Upper lobe of left lung (tissue), 6 donors: ENCODE measurements at places on chromosomes 11 and 22. TPM values are rescaled to one million over a fixed set of nuclear protein-coding genes. Genes with fewer than 3 reads are reported as not detected.

MB gene
- 0.46 TPM for total RNA-seq

SNU13 gene
- 70.0 TPM for total RNA-seq

MUC2 gene
- total RNA-seq, result not detected

TENM4 gene
- total RNA-seq, result 3.3 TPM

PKP3 gene
- 86.3 TPM for total RNA-seq

GGT5 gene
- 4.2 TPM for total RNA-seq

DNA sequence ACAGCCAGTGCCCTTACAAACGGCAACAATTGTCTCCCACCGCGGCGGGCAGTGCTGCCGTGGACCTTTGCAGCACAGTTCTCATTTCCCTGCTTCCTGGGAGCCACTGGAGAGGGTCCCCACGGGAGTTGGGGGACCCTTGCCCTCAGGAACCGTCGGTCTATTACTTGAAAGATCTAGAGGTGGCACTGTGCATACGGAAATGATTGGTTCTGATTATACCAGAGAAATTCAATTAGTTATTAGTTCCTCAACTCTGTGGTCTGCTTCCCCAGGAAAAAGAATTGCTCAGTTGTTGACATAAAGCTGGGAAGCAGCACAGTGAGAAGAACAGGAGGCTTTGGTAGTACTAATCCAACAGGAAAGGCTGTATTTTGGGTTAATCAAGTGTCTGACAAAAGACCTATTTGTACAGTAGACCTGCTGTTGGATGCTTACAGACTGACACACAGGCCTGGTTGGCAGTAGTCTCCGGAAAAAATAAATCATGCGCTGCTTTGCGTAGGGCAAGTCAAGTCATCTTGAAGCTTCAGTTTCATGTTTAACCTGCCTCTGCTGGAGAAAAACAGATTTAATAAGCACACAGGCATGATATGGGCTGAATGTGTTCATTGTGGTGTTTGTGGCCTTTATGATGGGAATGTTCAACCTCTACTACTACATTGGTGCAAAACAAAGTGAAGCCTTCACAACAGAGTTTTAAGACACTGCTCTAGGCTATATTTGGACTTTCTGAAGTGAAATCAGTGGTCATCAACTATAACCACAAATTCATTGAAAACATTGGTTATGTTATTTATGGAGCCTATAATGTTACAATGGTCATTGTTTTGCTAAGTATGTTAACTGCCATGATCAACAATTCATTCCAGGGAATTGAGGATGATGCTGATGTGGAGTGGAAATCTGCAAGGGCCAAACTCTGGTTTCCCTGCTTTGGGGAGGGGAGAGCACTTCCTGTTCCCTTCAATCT, 54.6 kb upstream of the SC5D start:
- peak; percentile 41 for DNase-seq

DNA sequence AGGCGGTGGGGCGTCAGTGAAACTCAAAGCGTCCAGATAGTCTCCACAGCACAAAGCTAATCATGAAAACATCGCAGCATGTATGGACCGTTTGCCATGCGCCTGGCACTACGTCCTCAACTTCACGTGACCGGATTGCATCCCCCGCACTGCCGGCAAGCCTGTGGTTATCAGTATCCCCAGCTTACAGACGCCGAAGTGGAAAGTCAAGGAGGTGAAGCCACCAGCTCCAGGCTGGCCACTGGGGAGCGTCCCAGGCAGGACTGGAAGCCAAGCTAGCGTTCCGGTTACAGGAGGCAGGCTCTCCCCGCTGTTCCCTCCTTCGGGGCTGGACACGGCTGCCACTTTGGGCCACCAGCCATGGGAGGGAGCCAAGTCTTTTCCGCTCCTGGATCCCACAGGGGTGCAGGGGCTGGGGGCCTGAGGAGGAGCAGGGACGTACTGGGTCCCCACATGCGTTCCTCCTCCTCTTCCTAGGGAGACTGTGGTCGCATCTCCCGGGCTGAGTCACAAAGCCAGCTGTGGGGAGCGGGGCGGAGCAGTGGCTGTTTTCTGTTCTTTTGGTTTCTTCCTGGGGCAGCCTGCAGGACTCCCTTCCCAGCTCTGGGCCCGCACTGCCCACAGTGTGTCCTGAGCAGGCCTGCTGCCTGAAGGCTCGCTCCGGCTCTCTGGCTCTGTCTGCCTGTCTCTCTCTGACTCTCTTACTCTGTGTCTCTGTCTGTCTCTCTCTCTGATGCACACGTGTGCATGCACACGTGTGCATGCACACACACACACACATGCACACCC, 4.3 kb upstream of the OSBPL5 start:
- DNase-seq, result peak; percentile 78

DNA sequence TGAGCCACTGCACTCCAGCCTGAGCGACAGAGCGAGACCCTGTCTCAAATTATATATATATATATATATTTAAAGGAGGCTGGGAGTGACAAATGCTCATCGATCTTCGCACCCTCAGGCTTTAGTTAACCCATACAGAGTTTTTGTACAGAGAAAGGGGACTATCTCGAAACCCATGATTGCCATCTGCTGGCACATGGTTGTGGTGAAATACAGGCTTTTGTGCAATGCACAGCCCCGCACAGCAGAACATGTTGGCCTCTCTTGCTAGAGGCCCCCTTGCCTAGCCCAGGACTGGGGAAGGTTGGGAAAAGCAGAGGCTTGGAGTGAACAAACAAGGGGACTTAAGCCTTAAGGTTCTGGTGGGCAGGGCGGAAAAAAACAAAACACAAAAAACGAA, 3.6 kb downstream of the MYBPC3 start:
- DNase-seq, result no peak
